Substantia nigra (tissue), 51 donors: ENCODE measurements at places on chromosomes 7 and 10.

DNA sequence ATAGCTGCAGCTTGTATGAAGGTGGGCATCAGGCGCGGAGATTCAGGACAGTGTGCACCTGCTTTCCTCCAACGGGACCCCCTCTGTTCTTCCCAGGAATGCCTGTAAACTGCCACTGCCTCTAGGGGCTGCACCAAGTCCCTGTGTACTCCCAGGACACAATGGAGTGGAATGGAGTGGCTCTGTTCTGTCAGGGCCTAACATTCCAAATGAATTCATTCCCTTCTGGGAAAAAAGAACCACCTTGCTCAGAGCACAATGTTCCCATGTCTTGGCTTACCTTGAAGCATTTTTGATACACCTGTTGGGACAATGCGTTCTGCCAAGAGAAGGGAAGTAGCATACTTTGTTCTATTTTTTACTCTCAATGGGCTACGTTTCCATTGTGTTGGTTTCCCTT, 339.4 kb downstream of the FRMD4A start:
- no peak for DNase-seq

- no peak for DNase-seq
These were observed 20.6 kb downstream of the SRRM3 start for GRCh38 chr7:76222333-76222732.

- no peak for DNase-seq
These were observed 46.4 kb downstream of the ABCB5 start for GRCh38 chr7:20661884-20662283.

DNA sequence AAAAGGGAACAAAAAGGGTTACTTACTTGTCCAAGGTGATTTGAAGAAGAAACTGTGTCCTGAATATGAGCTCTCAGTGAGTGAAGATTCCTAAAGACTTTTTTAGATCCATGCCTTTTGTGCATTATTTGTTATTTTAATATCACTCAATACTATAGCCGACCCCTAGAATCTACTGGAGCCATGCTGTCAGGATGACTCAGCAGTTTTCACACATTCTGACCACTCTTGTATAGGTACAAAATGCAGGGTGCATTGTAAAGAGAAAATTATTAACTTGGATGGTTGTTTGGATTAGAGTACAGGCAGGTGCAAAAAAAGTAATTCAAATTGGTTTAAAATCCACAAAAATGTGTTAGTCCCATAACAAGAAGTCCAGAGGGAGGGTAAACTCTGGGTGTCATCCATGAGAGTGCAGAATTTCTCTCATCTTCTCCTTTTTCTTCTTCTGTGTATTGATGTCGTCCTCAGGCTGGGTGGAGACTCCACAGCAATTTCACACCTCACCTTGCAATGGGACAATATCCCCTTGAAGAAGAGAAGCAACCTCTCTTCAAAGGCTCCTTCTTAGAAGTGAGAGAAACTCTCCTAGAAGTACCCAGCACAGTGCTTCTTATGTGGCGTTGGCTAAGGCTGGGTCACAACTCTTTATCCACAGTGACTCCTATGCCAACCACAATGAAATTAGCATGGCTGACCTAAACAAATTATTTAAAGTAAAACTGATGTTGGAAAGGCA, 75.6 kb downstream of the AKR1C4 start:
- no peak for DNase-seq
